Activated gamma-delta T cell treated with Interleukin-2 at 50 U/mL for 16 hours (primary cell): ENCODE measurements at places on chromosomes 3 and 15.

GRCh38 chr15:93424131-93424530 lies 335.1 kb upstream of the RGMA start:
- no peak for DNase-seq

DNA sequence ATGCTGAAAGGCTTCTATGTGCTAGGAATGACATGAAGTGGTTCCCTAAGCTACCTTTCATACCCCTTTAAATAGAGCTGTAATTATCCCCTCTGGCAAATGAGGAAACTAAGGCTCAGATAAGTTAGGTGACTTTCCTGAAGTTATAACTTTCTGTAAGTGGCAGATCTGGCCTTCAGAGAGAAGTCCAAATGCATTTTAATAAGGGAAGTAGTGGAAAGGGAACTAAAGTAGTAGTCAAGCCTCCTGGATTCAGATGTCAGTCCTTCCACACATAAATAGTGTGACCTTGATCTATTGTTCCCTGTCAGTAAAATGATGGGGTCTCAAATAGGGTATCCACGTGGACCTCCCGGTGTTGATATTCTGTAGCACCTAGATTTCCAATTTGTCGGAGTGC lies 277.7 kb downstream of the EDEM1 start:
- no peak for DNase-seq

DNA sequence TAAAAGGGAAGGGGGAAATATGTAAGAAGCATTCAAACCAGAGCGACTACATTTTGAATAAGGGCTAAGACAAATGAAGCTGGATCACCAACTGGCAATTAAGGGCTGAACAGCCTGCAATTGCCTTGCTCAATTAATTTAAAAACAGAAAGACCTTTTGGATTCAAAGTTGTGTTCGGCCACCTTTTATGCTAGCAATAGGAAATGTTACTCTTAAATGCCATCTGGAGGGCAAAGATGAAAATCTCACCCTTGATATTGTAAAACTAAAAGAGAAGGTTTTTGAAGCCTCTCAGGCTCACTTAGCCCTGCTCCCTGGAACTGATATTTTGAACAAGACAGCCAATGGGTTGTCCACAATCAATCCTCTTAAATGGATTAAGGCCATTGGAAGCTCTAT lies 44.2 kb downstream of the ACAD9 start:
- DNase-seq, result no peak

DNA sequence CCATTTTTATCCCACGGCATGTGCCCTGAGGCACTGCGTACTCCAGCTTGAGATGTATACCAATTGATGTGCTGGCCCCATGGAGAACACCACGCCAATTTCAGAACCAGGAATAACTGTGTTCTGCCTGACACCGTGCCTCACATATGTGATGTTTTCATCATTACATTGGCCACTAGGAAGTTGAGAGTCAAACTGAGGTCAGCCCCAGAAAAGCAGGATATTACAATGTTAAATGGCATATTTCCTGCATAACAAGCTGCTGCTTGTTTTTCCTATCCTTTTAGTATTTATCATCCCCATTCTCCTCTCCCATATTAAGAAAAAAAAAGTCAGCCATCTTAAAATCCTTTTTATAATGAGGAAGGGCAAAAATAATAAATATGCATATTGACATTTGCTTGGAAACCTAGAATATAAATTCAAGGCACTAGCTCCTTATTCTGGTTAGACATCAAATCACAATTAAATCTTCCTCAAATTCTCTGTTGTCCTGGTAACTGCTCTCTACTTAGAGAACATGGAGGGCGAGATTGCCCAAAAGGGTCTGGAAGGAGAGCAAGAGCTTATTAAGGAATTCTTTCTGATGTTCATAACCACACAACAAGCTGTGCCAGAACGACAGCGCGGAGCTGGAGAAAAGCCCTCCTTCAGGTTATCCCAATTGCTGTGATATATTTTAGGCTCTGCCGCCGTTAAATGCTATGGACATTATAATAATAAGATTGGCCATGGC lies 112.6 kb downstream of the UACA start:
- DNase-seq, result no peak

DNA sequence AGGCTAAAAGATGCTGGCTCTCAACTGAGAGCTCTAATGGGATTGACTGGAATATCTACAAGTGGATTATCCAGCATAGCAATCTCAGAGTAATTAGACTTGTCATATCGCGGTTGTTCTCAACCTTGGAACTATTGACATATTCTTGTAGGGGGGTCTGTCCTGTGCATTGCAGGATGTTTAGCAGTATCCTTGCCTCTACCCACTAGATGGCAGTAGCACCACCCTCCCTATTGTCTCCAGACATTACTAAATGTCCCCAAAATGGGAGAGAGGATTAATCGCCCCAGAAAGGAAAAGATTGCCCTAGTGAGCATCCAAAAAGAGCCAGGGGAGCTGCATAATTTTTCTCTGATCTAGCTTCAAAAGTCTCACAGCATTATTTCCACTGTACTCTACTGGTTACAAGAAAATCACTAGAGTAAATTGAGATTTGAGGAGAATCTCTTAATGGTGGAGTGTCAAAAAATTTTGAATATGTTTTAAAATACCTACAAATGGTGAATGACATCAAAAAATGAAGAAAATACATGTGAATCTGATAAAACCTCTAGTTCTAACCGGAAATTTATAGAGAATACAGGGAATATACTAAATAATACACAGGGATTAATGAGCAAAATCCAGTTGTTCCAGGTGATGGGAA lies 388.2 kb upstream of the AGTR1 start:
- DNase-seq, result no peak

GRCh38 chr3:44030687-44031305 lies 210.9 kb upstream of the TOPAZ1 start:
- DNase-seq, result no peak

DNA sequence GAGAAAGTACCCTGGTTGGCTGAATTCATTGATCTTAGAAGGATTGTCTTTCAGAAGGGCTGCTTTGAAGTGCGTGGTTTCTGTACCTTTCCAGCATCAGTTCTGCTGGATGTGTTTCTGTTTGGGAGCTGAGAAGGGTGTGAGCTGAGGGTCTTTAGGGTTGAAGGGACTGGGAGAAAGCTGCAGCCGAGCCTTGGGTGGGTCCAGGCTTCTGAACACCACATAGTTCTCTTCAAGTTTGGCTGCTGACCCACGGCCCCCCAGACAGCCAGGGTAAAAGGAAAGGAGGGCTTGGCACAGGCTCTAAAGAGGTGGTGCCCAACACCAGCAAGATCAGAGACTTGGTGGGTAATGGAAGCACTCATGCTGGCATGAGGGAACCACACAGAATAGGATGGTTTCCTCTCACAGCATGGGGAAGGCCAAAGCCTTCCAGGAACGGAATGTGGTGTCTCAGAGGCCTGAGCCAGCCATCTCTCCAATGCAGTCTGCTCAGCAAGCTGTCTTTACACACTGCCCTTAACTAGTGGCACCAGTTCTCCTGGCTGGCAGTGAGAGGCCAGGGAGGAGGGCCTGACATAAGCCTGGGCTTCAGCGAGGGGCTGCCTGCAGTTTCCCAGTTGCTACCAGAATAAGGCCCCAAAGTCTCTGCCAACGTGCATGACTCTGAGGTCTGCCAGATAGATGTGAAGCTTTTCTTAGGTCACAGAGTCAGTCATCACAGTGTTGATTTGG lies 239.0 kb upstream of the TRIM42 start:
- no peak for DNase-seq
